ENCODE measurements at places on chromosomes 13 and 19.

DNA sequence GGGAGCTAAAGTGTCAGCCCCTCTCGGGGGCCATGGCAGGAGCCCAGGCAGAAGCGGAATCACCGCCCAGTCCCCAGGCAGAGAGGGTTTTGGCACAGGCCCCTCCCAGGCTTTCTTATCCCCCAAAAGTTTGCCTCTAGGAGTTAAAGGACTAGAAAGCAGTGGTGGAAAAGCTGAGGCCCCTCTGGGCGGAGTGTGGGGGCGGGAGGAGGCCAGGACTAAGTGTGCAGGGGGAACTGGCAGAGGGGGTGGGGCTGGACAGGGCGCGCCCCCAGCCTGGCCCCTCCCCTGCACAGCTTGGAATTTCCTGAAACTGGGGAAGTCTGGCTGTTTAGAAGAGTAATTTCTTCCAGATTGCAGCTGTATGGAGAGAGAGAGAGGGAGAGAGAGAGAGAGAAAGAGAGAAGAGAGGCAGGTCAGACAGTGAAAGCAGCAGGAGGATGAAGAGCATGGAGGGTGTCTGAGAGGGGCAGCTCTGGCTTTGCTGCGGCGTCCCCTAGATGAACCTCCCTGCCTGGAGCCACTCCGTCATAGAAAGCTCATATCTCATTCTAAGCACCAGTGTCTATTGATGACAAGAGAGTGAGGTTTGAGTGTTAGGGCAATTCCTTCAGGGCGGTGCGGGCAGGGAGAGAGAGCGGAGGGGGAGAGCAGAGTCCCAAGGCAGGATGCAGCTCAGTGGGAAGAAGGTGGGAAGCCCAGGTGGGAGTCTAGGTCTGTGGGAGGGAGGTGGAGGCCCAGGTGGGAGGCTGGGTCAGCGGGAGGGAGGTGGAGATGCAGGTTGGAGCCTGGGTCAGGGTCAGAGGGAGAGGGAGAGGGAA, at the start of gene CDC42EP5:
Gene CDC42EP5, minus strand, starts transcription at position 226 of the 821 bp plus-strand sequence. CDS start 7,749 bp downstream, outside the sequence.
- no peak for DNase-seq

- DNase-seq: no peak
These were observed 1.3 kb upstream of the KLF5 start for GRCh38 chr13:73057284-73058063.

- DNase-seq: peak; percentile 46
These were observed 654 bp downstream of the STAP2 start for GRCh38 chr19:4337906-4338440.

DNA sequence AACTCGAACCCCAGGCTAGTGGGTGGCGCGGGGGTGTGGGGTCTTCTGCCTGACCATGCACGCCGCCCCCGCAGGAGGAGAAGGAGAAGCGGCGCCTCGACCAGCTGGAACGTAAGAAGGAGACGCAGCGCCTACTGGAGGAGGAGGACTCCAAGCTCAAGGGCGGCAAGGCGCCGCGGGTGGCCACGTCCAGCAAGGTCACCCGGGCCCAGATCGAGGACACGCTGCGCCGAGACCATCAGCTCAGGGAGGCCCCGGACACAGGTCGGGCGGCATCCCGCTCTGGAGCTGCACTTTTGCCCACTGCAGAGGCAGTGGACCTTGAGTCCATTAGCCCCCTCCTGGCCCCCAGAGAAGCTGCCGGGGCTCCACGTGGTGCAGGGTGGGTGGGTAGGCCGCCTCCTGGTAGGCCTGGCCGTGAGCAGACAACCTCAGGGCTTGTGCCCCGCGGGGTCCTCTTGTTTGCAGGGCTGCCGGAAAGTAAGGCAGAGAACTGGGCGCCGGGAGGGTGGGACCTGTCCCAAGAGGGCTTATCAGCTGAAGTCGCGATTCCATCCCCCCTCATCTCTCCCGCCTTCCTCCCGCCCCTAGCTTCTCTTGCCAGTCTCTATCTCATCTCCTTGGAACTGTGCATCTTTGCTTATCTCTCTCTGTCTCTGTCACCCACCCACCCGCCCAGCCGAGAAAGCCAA, 9.9 kb downstream of the CCDC124 start:
- no peak for DNase-seq

- no peak for DNase-seq
These were observed 80.5 kb downstream of the MBNL2 start for GRCh38 chr13:97302611-97303010.

DNA sequence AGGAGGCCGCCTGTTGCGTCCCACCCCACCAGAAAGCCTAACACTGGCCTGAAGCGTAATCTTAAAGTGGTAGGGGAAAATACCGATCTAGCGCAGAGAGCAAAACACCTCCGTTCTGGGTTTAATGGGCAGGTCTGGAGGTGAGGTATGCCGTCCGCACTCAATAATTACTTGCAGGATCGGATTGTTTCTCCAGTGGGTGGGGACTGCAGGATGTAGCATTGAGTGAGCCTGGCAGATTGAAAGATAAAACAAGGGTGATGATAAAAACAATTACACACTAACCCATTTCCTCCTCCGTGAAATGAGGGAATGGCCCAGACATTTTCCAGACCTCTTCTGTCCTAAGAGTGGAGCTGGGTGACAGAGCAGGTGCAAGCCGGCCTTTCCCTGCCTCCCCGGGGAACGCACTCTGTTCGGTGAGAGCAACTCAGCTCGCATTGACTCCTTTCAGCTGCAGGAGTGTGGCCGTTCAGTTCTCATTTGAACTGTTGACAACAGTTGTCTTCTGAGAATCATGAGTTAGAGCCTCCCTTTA, 110.2 kb upstream of the DOCK9 start:
- DNase-seq: no peak

DNA sequence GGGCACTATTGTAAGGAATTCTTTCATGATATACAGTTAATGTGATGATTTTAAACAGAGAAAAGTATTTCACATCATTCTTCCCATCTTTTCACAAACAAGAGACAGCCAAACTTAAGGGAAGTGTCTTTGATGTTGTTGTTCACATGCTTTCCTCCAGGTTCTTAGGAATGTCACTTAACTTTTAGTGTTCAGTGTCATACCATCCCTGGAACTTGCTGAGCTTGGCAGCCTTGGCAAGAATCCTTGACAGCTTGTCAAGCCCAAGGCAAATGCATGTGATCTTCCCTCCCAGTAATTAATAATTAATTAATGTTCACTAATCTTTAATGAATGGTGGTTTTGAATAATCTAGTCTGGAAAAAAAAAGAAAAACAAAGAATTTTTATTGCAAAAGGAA, 727.9 kb upstream of the PRR20A start:
- no peak for DNase-seq

GRCh38 chr19:5001615-5002014, 32.7 kb downstream of the KDM4B start:
- peak; percentile 30 for DNase-seq

- peak; percentile 55 for DNase-seq
These were observed 33.5 kb downstream of the SLC25A30 start for GRCh38 chr13:45384474-45385174.

GRCh38 chr13:110305949-110306339, 1.0 kb downstream of the COL4A1 start:
- DNase-seq: peak; percentile 54

GRCh38 chr13:27043013-27043412, 128.6 kb downstream of the USP12 start:
- peak; percentile 35 for DNase-seq

DNA sequence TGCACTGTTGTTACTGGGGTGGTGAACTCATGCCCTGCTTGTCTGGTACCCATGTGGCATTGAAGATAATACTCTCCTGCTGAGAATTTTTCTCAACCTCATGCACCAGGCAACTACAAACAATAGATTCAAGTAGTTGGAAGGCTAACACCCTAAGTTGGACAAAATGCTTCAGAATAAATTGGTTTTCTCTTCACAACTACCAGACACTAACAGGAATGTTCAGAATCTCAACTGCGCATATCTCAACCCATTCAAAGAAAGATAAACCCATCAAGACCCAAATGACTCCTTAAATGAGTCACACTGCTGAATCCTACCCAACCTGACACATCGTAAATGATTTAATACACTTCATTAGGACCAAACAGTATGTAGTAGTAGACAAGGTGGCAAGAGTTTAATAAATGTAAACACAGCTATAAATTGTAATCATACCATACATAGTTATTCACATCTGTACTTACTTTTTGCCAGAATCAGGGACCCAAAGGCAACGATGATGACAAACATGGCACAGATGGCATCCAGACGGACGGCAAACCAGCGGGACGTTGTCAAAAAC, 227.4 kb downstream of the ABCC4 start:
- DNase-seq: no peak

DNA sequence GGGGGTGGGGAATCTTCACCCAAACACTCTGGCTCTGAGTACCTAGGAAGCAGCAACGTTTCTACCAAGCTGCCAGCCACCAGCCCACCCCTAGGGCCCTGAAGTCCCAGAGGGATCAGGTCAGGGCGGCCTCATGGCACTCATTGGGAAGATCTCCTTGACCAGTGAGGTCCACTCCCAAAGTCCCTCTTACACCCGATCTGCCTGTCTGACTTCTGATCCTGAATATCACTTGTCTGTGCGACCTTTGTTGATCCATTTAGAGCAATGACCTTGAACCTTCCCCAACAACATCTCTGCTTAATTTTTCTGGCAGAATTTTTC, 2.1 kb upstream of the GNA15 start:
- DNase-seq: no peak

DNA sequence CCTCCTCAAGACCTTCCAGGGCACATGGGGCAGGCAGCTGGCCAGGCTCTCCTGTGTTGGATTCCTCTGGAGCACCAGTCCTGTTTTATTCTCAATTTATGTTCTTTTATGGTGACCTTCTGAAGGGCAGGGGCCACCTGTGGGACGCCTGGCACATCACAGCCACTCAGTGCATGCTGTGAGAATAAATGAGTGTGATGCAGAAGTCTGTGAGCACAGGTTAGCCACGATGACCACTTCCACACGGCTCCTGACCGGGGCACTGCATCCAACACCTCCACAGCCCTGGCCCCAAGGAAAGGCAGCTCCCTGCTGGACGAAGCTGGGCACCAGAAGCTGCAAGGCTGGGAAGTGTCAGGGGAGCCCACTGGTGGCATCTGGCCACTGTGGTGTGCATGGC, 122.8 kb downstream of the CRYL1 start:
- no peak for DNase-seq
